ENCODE measurements at places on chromosomes 2 and 18.

DNA sequence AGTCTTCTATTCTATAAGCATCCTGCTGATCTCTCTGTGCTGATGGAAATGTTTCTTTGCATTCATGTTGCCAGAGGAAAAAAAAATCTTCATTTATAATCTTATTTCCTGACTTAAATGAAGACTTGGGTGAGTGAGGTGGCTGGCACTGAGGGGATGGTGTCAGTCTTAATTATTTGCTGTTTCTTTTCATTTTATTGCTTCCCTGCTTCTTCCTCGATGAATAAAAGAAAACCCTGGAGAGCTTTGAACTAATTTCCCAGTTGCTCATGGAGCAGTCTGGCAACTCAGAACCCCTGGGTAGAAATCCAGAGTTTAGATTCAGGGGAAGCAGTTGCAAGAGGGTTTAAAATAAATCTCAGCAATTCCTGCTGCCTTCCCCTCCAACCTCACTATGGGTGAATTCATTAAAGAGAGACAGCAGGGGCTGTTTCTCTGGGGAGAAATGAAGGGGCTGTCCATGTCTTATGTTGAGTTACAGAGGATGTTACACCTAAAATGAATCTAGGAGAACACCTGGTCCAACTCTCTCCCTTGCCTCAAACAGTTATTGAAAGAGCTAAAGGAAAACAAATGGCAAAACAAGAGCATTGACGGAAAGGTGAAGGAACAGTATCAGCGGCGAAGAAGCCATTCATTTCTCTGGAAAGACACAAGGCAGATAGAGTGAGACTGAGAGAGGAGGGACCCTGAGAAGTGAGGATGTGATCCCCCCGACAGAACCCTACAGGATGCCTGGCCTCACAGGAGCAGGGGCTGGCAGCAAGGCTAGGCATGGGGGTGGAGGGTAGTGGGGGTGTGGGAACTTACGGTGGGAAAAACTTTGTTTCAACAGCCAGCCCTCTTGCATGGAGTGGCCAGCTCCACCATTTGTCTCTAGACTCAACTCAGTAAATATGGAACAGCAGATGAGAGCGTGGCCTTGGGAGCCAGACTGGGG lies 41.0 kb downstream of the SP110 start:
- DNase-seq = no peak

DNA sequence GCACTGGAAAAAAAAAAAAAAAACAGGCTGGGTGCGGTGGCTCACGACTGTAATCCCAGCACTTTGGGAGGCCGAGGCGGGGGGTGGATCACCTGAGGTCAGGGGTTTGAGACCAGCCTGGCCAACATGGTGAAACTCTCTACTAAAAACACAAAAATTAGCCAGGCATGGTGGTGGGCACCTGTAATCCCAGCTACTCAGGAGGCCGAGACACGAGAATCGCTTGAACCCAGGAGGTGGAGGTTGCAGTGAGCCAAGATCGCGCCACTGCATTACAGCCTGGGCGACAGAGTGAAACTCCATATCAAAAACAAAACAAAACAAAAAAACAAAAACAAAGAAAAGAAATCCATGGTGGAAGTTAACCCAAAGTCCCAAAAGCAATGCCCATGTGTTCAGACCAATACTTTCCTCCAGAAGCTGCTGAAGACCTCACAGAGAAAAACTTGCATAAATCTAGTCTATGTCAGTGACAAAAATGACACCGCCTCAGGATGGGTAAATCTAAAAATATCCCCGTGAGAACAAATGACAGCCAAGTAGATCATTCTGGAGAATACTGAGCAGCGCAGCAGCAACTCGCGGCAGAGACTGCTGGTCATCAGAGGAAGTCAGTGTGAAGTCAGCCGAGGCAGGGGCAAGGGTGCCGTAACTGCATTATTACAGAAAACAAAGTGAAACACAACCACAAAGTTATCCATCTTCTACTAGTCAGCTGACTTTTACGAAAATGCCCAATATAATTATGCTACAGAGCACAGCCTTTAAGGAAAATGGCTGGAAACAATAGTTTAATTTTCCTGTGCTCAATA lies 41.0 kb downstream of the LPIN2 start:
- peak; percentile 32 for DNase-seq

GRCh38 chr2:223369889-223370288 lies 232.3 kb downstream of the SCG2 start:
- no peak for DNase-seq

DNA sequence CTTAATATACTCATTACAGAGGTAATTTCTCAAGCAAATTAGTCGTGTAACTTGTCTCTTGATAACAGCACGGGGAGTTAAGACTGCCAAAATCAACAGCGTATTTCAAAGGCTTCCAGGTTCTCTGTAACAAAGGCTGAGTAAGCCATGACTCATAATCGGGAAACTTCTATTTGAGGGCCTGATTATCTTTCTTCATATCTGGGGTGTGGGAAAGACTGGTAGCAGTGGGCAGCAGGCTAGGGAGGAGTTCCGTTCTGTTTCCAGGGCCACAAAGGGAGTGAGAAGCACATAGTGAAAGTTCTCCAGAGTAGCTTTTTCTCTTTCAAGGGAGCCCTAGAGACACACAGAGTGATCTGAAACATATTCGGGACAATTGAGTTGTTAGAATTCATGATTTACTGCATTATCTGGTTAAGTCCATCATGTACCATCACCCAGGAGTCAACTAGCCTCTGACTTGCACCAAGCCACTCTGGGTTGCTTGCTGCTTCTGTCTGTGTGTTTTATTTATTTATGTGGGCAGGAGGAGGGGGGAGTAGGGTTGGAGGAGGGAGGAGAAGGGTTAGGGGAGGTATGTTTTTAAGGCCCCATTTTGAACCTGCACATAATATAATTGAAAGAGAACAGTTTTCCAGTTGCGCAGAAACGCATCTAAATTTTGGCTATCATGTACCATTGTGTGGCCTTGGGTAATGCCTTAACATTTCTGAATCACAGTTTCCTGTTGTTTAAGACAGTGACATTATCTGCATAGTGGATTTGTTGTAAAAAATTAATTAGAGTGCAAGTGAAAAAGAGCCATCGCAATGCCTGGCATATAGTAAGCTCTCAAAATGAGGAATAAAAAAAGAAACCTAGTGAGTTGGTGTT lies 80.5 kb upstream of the ITPRID2 start:
- no peak for DNase-seq

DNA sequence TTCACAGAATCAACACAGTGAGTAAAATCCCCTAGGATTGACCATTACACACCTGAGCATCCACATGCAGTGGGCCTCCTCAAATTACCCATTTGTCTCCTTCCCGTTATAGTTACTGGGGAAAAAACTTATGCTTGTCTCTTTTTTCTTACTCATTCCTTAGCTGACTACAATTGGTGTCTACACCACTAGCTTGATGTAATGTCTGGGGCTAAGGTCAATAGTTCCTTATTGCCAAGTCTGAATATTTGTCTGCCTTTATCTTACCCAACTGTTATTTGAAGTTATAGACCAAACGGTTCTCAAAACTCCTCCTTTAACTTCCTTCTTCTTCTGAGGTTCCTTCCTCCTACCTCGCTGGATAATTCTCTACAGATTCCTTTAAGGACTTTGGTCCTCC lies 41.9 kb upstream of the TMEM17 start:
- no peak for DNase-seq

DNA sequence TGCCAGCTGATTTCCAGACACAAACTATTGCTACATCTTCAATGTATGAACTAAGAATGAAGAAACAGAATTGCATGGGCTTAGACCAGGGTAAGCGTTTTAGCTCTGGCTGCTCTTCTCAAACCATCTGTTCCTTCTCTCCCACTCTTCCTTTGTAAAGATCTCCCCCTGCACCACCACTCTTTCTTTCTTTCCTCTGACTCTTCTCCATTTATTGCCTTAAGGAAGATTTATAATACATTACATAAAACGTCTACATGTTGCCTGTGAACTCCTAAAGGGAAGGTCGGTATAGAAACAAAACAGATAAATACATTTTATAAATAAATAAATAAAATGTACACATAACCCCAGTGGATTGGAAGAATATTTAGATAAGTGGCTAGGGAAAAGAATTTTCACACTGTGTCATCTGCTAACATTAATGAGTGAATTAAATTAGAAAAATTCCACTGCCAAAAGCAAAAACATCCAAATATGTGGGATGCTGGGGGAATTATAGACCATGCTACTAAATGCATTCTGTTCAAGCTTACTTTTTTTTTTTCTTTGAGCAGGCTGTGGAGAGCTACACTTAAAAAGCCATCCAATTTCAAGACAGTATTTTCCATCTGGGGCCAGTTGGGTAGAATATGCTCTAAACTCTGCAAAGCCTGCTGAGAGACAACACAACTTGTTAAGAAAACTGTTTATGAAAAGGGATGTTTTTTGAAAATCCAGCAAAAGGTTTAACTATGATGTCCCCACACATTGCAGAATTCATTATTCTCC lies 41.5 kb downstream of the NCKAP5 start:
- no peak for DNase-seq

- DNase-seq = no peak
Measured at GRCh38 chr2:201698588-201699226, at the start of gene MPP4. TSS of gene MPP4 (minus strand) at chr2:201698644. CDS start at chr2:201693954, 4,690 bp downstream.

GRCh38 chr18:3982541-3982940 lies 472.6 kb downstream of the DLGAP1 start:
- DNase-seq = no peak

- DNase-seq = no peak
Measured at GRCh38 chr2:10534514-10535250, 86.6 kb upstream of the ODC1 start.

Measured in stimulated activated CD4-positive, alpha-beta T cell treated with anti-CD3 and anti-CD28 coated beads, Interleukin-15, amount 100 ng/mL, for 1 hour (primary cell).